ENCODE measurements at places on chromosomes 5 and 9. TPM values are rescaled to one million over a fixed set of nuclear protein-coding genes. Genes with fewer than 3 reads are reported as not detected.

DNA sequence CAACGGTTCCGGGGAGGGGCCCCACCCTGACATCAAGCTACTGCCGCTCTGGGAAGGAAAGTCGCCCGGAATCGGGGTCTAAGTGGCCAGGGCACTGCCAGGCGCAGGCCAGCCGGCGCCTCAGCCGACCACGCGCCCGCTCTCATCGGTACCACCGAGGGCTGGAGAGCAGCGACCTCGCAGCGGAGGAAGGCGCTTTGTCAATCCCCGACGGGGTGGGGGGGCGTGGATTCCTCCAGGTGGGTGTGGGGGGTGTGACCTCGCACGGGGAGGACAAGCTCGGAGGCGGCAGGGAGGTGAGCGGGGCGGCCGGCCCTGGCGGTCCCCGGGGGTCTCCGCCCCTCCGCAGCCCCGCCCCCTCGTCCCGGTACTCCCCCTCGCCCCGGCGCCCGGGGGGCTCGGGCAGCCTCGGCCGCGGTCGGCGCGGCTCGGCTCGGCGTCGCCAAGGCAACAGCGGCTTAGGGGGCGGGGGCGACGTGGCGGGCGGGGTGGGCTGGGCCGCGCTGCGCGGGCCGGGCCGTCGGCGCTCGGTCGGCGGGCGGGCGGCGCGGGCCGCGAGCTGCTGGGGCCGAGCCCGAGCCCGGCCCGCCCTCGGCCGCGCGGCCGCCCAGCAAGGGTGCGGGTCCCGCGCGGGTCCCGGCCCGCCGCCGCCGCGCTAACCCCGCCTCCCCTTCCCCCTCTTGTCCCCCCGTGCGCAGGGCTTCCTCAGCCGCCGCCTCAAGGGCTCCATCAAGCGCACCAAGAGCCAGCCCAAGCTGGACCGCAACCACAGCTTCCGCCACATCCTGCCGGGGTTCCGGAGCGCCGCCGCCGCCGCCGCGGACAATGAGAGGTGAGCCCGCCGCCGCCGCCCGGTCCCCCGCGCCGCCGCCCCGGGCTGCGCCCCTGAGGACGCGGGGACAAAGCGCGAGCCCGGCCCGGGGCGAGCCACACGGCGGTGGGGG is 47.5 kb downstream of the DAB2IP start:
- H3K27ac ChIP-seq = peak overlapping the region; percentile 56
- no peaks in the 10 kb centered on the region for H3K36me3 ChIP-seq
- H3K4me1 ChIP-seq = peaks cover 13% of the 10 kb centered on the region

GALNT12 gene
- total RNA-seq = 79.7 TPM

DNA sequence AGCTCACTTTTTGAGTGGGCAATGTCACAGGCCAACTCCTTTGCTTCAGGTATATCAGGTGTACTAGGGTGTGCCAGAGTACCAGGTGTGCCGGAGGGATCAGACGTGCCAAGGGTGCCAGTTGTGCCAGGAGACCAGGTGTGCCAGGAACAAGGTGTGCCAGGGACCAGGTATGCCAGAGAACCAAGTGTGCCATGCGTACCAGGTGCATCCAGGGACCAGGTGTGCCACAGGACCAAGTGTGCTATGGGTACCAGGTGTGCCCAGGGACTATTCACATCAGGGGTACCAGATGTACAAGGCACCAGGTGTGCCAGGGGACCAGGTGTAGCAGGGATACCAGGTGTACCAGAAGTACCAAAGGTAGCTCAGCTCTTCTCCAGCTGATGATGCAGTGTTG is 174.7 kb upstream of the S1PR3 start:
- DNase-seq = no peak
- no peaks in the 10 kb centered on the region for H3K4me1 ChIP-seq
- no peaks in the 10 kb centered on the region for H3K36me3 ChIP-seq
- no peaks in the 10 kb centered on the region for H3K27me3 ChIP-seq
- no peak overlapping the region for H3K27ac ChIP-seq
- H3K4me3 ChIP-seq = no peak overlapping the region

SCGB3A2 gene
- total RNA-seq = not detected

DNA sequence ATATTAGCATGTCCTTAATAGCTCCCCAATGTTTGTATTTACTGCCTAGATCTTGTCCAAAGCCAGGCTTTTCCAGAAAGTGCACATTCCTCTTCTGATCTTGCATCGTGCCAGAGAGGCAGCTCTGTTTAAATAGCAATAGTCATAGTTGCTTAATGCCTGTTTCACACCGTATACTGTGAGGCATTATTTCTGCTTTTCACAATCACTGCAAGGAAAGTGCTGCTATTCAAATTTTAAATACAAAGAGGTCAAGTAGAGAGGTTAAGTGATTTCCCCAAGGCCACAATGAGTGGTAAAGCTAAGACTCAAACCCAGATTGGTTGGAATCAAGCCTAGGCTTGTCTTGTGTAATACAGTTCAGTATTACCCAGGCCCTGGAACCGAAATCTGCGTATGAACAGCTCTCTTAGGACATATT is 153.6 kb downstream of the SNX18 start:
- no peaks in the 10 kb centered on the region for H3K36me3 ChIP-seq
- H3K27ac ChIP-seq = peak overlapping the region; percentile 35
- no peaks in the 10 kb centered on the region for H3K27me3 ChIP-seq

DNA sequence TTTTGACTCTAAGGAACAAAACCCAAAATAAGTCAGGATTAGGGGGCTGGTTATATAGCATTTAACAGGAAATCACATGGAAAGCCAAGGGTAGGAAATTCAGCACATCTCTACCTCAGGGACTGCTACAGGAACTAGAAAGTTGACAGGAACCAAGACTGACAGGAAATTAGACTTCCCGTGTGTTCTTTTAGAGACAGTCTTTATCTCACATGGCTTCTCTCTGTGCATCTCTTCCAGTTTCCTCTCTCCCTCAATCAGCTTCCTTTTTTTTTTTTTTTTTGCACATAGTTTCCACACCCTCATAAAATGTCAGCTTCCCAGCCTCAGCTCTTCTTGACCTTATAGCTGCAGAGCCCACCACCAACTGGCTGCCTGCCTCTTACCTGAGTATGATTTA is 4.8 kb downstream of the RECK start:
- H3K4me1 ChIP-seq = peaks cover under 1% of the 10 kb centered on the region
- no peak for DNase-seq
- H3K27me3 ChIP-seq = no peaks in the 10 kb centered on the region
- no peak overlapping the region for H3K4me3 ChIP-seq

DNA sequence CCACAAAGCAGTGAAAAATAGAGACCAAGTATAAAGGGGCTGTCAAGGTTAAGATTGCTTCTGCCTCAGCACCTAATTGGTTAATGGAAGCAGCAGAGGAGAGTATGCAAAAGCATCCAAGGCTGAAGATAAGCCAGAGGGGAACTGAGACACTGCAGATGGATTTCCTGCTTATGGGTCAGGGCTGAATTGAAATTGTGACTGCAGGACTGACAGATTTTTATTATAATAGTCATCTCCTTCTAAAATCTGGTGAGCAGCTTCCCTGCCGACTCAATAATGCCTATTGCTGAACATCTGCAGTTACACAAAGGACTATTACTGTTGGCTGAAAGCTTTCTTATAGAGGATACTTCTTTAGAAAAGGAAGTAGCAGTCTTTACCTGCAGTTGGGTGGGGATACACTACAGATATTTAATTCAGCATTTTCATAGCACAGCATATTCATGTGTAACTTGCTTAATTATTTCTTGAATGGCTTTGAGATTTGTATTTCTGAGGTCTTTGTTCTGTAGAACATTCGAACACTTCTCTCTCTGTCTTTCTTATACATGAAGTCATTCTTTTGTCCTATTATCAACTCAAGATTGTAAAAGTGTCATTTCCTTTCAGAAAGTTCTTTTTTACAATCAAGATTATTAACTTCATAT is 363.0 kb upstream of the RIOK2 start:
- DNase-seq = no peak
- H3K36me3 ChIP-seq = no peaks in the 10 kb centered on the region
- no peaks in the 10 kb centered on the region for H3K27me3 ChIP-seq

KCNMB1 gene
- 6.0 TPM for total RNA-seq

- H3K36me3 ChIP-seq = no peaks in the 10 kb centered on the region
- no peak overlapping the region for H3K4me3 ChIP-seq
- H3K27me3 ChIP-seq = no peaks in the 10 kb centered on the region
- H3K4me1 ChIP-seq = no peaks in the 10 kb centered on the region
Observed at GRCh38 chr5:21152611-21153010, 1164.6 kb upstream of the CDH18 start.

FSD1L gene
- total RNA-seq = 16.8 TPM

GRCh38 chr9:91746904-91747303 is 203.1 kb downstream of the ROR2 start:
- H3K27ac ChIP-seq = no peak overlapping the region
- peaks cover 2% of the 10 kb centered on the region for H3K4me1 ChIP-seq
- no peak for DNase-seq

SLC6A3 gene
- not detected for total RNA-seq

DNA sequence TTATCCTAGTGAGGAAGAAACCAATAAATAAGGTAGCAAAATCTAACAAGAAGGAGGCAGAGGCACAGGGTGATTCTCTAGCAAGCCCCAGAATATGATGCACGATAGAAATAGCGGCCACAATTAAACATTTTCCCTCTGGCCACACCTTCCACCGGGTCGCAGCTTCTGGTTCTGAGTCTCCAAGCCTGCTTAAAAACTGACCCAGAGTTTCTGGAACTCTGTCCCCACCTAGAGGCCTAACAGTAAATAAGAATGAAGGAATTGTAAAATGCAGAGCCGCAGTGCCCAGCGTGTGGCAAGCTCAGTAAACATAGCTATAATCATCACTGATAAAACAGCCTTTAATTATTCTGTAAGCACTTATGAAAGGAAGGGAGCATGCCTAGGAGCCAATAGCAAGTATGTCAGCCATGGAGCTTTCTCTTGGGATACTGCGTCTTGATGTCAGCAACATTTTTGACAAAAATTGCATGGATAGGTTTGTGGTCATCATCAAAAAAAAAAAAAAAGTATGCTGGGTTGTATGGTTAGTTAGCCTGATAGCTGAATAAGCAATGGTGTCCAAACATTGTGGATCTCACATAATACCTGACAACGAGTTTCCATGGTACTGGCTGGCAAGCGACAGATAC is 465.5 kb downstream of the DNAH5 start:
- no peaks in the 10 kb centered on the region for H3K4me1 ChIP-seq
- H3K27me3 ChIP-seq = no peaks in the 10 kb centered on the region
- H3K36me3 ChIP-seq = no peaks in the 10 kb centered on the region
- no peak overlapping the region for H3K27ac ChIP-seq
